ENCODE measurements at places on chromosomes 7 and 10.

DNA sequence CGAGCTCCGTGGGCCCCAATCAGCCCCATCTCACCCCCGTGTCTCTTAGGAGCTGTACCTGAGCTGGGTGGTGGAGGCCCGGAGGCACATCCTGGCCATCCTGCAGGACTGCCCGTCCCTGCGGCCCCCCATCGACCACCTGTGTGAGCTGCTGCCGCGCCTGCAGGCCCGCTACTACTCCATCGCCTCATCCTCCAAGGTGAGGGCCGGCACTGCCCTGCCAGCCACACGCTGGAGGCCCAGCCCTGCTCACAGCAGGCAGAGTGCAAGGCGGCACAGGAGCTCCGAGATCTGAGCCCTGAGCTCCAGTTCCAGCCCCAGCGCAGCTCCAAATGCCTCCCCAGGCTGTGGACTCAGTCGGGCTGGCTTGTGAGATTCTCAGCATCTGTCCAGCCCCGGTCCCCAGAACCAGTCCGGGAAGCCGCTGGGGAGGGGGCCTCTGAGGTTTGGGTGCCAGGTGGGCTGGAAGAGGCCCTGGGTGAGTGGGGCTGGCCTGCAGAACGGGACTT, 9.3 kb downstream of the TMEM120A start:
- DNase-seq: no peak

GRCh38 chr10:129728246-129728820, 235.7 kb downstream of the EBF3 start:
- no peak for DNase-seq

DNA sequence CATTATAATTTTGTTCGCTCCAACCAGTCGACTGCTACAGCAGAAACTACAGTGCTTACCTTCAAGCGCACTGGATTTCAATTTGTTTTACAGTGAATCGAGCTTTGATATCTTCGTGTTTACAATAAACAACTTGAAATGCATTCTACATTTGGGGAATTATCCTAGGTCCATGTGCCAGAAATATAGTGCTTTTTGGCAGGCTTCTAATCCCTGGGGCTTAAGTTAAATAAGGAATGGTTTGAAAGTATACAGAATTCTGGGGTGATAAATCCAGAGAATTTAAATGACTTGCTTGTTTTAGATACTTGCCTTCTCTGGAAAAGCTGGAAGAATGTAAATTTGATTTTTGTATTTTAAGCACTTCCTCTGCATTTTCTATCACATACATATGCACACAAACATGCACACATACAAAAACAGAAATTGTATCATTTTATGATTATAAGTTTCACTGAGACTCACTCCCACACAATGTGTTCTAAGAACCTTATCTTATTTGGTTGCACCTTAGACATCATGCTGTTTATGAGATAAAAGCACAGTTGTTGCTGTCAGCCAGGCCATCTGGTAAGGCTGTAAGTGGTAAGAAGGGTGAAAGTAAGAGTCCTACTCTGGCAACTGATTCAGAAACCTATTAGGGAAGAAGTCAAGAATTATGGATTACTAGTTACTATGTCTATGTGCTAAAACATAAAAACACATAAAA, 347.2 kb upstream of the KCND2 start:
- no peak for DNase-seq

- no peak for DNase-seq
Measured at GRCh38 chr10:95474228-95475002, 86.8 kb downstream of the SORBS1 start.

GRCh38 chr7:149527414-149527813, 29.8 kb upstream of the ZNF746 start:
- no peak for DNase-seq

DNA sequence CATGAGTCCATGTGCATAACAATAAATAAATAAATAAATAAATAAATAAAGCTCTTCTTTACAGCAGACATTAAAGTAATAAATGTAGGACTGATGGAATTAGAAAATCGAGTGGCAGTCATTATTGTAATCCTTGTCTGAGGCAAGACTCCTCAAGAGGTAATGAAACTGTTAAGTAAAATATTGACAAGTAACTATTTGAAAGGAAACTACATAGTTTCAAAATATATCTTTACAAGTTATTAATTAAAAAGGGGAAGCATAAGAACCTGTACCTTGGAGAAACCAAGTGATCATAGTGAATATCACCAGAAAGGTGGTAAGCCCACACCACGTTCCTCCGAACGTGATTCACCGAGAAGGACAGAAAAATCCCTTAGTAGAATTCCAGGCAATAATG, 285.6 kb upstream of the SORCS1 start:
- DNase-seq: no peak

GRCh38 chr10:72692744-72692993, 726 bp downstream of the MCU start:
- DNase-seq: no peak

DNA sequence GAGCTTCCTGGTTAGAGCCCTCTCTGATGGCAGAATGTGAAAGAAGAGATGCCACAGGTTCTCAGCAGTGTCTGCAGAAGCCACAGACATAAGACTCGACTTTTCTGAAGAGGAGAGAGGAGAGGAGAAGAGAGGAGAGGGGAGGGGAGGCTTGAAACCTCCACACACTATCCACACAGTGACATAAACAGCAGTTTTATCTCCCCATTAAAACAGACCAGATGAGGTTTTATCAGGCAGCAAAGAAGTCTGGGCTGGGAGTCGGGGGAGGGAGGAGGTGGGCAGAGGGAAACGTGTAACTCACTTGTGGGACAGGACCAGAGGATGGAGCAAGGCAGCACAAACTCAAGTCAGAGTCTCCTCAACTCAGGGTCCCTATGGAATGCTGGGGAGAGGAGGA, 76.5 kb downstream of the XPNPEP1 start:
- DNase-seq: no peak

GRCh38 chr10:90079819-90080218, 378.4 kb downstream of the KIF20B start:
- DNase-seq: no peak

DNA sequence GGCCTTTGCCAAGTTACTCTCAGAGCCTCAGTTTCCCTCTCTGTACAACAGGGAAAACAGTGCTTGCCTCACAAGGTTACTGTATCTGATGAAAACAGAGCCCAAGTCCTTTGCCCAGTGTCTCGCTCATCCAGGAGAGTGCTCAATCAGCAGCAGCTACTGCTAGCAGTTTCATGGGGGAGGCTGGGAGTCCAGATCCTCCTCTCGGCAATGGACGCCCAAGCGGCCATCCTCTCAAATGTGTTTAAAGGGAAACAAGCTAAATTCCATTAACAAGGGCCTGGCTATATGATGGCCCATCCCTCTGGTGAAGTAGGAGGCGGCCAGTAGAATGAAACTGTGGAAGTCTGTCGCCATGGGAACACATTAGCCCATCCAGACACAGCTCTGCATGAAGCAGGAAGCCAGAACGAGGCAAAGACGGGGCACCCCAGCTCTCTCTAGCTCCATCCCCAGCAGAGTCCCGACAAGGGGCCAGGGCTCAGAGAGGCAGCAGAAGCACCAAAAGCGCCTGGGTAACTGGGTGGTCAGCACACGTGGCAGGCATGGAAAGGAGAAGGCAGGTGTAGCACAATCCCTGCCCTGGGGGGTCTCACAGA, 35.2 kb downstream of the FAM53B start:
- DNase-seq: no peak

DNA sequence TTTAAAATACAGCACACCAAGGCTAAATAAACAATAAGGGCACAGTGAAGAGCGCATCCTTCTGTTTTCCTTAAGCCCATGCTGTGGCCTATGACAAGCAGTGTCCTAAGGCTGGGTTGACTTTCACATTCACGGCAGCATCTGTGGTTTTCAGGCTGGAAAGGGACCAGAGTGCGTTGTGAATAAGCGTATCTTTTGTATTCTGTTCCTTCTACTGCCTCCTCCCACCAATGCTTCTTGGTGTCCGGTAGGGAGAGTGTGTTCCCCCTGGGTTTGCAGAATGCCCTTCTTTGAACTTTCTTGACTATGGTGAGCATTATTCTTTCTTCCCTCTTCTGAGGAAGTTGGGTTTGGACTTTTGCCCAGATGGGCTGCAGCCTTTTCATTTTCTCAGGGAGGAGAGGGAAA, 73.6 kb downstream of the ABCA13 start:
- DNase-seq: no peak

DNA sequence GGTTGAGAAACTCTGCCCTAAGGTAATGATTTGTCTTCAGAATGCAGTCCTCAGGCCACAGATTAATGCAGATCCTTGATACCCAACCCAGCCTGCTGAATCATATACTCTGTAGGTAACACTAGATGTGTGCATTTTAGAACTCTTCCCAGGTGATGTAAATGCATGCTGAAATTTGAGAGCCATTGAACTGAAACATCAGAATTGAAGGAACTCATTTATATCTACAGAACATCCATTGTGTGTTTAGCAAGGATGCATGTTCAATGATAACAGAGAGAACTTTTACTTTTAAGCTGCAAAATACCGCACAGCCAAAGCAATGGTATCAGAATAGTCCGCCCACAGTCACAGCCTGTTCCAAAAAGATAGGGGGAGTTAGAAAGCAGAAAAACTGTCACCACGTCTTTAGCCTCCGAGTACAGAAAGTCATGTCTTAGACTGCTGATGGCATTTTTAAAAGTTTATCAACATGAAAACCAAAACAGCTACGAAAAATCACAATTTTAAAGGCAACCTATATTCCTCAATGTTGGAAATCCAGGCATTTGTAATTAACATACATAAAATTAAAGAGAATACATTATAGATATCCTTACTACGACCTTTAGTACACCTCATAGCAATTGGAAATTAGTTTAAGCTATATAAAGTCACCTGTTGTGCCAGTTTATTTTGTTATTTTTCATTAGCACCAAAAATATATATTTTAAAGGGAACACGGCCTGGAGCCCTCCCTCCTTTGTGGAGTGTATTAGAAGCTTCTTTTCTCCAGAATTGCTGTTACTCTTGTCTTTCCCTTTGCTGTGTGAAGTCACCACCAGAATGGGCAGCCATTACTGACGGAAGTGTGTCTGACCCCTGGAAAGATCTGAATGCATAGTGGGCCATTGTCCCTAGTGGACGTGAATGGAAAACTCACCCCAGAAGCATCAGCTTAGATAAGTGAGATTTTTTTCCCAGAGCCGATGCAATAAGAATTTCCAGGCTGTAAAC, 65.8 kb upstream of the PRKAR2B start:
- DNase-seq: no peak

GRCh38 chr7:44052771-44053365, 8.4 kb downstream of the DBNL start:
- no peak for DNase-seq

GRCh38 chr7:2575046-2575732, 16.4 kb downstream of the IQCE start:
- no peak for DNase-seq

DNA sequence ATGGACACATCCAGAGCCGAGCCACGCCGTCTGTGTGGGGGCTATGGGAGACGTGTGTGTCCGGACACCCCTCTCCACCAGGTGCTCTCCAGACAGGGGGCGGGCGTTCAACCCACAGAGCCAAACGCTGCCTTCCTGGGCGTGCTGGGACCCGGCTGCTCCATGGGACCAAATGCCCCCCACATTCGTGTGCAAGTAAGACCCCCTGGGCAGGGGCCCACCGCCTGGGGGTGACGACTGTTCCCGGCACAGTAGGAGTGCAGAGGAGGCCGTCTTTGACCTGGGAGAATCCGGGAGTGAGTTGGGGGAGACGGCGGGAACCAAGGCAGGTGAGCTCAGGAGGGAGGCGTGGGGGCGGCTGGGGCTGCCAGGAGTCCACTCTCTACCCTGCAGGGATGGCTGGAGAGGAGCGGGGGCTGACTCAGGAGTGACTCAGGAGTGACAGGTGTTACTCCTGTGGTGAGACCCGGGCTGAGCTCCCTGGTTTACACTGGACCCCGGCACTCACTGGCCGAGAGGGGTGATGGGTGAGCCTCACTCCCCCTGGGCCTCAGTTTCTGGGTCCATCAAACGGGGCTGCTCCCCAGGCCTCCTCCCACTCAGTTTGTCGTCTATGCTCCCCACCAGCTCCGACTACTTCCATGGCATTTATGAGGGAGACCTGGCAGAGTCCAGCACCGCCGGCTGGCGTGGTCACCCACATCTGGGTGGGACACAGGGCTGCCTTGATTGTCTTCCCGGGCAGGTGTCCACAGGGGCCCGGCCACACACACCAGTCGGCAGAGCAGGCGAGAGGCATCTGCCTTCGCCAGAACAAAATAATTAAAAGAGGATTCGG, 95.0 kb downstream of the MICALL2 start:
- no peak for DNase-seq

DNA sequence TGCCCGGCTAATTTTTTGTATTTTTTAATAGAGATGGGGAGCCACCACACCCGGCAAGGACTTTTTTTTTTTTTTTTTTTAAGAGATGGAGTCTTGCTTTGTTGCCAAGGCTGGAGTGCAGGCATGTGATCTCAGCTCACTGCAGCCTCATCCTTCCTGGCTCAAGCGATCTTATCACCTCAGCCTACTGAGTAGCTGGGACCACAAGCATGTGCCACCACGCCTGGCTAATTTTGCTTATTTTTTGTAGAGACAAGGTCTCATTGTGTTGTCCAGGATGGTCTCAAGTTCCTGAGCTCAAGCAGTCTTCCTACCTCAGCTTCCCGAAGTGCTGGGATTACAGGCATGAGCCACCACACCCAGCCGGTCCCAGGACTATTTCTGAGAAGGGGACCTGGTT, 9.3 kb upstream of the MCU start:
- DNase-seq: no peak

- no peak for DNase-seq
Measured at GRCh38 chr7:43540471-43540870, 42.4 kb upstream of the STK17A start.

DNA sequence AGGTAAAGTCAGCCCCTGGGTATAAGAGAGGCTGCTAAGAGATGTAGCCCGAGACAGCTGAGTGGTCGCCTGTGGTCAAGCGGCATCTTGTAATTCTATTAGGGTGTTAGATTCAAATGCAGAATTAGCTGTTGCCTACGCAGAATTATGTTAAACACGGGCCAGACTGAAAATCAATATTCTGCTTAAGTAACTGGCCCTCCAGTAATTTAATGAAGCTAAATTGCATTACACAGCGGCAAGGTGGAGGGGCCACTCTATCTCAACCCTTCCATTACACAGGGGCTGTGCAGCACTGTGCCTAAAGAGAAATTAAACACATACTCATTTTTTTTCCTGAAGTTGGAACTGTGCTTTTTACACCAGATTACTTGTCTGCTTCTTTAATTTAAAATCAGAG, 448.5 kb upstream of the MGMT start:
- no peak for DNase-seq

- DNase-seq: peak; percentile 12
Measured at GRCh38 chr7:155804897-155805825, 7.1 kb downstream of the SHH start.

DNA sequence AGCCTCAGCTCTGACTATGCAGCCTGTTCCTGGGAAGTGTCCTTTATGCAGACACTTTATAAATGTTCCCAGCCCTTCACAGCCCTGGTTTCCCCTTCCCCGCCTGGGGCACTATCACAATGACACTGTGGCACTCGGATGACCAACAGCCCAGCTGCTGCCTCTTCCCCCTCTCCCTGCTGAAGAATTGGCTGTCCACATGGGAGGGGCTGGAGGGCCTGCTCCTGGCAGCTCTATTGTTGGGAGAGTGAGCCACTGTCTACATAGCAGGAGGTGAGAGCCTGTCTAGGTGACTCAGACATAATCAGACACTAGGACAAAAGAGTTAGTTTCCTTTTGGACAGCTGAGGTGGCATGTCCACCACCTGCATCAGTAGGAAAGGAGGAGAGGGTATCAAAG, 437.5 kb downstream of the PLXNA4 start:
- DNase-seq: no peak

GRCh38 chr7:74233655-74234285, 20.4 kb downstream of the RFC2 start:
- DNase-seq: no peak
